ENCODE measurements at places on chromosomes 2 and 18. TPM values are rescaled to one million over a fixed set of nuclear protein-coding genes. Genes with fewer than 3 reads are reported as not detected.

DNA sequence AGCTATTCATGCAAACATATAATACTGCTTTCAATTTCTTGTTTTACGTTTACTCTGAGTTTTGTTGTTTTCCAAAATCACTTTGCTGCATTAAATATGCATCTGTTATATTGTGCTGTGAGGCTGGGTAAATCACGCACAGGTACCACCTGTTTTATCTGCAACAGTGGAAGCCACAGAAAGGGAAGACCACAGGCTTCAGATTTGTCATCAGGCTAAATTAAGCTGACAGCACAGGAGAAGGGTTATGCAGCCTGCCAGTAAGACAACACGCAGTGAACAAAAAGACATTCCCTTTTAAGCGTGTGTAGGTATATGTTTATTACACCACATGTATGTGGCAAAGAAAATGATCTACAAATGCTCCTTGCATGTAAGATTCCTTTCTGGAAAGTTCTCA, 38.2 kb downstream of the ZNF516 start:
- no peak for DNase-seq

COL4A3 gene
- total RNA-seq, result under 0.01 TPM

POLR1A gene
- total RNA-seq, result 9.7 TPM

GRCh38 chr2:37586663-37587317, 84.7 kb downstream of the CDC42EP3 start:
- peak; percentile 29 for DNase-seq

UGT1A5 gene
- 0.26 TPM for total RNA-seq

All from bronchial epithelial cell (primary cell).